Fibroblast of skin of scalp (primary cell): ENCODE measurements at places on chromosomes 1 and 21.

DNA sequence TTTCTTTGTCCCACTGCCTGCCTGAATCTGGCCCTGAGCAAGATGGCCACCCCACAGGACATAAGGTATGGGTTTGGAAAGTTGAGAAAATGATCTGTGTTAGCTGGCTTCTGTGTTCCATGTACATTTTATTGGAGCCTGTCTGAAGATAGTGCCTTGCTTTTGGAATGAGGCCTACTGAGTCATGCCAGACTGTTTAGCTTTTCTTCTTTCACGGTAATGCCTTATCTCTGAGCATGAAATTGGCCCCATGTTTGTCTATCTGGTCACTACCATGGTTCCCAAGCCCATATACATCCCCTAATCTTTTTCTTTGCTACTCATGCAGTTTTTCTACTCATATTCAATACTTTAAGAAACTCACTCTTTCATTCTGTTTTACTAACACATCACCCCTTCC is 85.1 kb upstream of the LMO4 start:
- DNase-seq, result peak; percentile 7

DNA sequence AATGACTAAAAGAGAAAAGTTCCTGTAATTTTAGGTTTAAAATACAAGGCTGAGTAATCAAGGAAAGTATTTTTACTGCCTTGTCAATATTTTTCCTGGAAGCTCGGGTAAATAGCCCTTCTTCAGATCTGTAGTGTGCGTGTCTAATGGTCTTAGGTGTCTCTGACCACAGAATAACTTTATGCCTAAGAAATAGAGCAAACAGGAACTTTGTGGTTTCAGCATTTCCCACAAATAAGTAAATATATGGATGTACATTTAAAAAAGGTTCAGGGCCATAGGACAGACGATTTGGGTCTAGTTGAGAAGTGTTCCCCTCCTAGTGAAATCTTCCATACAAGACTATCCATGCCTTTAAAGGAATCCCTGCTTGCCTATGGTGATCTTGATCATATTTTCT is 107.0 kb downstream of the ZC3H11B start:
- DNase-seq, result no peak

- DNase-seq, result no peak
Observed at GRCh38 chr1:47568763-47569162, 130.9 kb downstream of the FOXD2 start.

- no peak for DNase-seq
Observed at GRCh38 chr1:175839779-175840669, 96.6 kb upstream of the TNR start.

DNA sequence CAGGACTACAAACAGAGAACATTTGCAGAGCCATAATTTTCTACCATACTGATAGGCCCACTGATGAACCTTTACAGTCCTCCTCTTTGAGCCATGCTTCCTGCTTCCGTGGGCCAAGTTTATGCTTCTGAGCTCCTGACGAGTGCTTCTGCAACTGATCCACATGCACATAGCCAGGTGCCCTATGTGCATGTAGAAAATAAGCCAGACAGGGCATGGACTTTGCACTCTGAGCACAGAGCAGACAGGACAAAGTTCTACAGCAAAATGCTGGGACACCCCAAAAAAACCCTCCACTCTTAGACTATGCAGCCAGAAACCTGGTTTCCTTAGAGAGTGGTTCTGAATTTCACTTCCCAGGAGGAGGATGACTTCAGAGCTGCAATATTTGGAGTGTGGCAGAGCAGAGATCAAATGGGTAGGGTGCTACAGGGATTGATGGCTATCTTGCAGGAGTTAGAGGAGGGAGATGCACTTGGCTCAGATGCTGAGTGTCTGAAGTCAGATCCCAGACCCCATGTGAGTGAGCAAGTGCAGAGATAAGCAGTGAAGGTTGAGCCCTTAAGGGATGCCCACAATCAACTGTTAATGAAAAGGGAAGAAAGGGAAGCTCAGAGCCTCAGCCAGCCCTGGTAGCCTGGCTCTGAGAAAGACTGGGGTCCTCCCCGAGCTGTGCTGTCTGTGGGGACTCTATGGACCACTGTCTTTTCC is 230.9 kb downstream of the DUSP10 start:
- DNase-seq, result no peak

DNA sequence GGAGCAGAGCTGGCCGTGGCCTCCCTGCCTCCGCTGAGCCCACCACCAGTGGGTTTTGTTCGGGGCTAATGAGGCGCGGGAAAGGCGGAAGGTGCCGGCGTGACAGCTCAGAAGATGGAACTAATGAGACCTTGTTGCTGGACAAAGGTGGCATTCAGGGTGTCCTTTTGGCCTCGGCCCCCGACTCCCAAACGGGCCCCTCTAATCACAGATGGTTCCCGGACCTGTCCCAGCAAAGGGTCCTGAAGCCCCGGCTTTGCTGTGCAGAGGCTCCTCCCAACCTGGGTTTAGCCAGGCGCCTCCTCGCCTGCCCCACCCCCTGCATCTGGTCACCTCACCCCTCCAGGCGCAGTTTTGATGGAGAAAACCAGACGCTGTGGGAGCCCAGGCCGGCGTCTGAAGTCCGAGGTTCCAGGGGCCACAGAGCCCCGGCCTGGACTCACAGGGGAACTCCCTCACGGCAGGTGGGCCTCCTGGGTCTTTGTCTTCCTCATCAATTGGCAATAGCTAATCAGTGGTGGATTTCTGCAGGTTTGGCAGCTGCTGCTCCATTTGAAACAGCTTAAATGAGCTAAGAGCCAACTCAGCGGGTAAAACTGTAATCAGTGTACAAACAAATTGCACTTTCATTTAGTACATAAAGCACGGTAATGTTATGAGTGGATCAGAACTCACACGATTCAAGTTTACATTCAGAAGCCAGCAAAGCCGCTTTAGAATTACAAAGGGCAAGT is 44.3 kb upstream of the ADARB1 start:
- DNase-seq, result no peak

DNA sequence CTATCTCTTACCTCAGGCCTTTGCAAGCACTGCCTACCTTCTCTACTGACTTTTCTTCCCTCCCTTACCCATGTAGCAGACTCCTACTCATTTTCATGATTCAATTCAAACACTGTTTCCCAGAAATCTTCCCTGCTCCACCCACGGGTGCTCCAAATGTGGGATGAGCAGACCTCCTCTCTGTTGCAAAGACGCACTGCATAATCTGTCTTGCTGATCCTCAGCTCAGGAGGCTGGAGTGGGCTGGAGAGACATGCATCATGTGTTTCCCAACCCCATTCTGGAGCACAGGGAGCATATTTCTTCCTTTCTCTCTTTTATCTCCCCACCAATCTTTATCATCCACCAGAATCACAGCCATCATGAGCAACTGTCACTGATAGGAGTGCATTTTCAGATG is 459.9 kb upstream of the NFIA start:
- DNase-seq, result no peak

DNA sequence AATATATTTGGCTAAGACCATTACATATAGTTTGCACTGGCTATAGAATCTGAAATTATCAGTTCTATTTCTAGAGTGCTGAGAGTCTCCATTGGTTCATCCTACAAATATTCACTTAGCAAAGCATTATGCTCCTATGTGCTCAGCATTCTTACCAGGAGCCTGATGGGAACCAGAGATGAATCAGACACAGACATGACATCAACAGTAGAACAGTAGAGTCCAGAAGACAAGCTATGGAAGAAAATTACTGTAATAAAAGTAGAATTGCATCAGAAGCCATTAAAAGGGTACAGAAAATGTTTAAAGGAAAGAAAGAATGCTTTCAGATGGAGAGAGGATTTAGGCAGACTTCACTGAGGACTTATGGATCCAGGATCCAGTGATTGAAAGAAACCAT is 271.7 kb upstream of the SNX7 start:
- DNase-seq, result peak; percentile 92

GRCh38 chr1:48469616-48470480 is 2.2 kb downstream of the SPATA6 start:
- DNase-seq, result peak; percentile 49

- peak; percentile 46 for DNase-seq
Observed at GRCh38 chr1:64122588-64122987, 80.8 kb upstream of the UBE2U start.

GRCh38 chr1:68558321-68559026 is 61.6 kb upstream of the DEPDC1 start:
- no peak for DNase-seq

GRCh38 chr1:44587796-44588460 is 86.4 kb downstream of the TMEM53 start:
- DNase-seq, result no peak

DNA sequence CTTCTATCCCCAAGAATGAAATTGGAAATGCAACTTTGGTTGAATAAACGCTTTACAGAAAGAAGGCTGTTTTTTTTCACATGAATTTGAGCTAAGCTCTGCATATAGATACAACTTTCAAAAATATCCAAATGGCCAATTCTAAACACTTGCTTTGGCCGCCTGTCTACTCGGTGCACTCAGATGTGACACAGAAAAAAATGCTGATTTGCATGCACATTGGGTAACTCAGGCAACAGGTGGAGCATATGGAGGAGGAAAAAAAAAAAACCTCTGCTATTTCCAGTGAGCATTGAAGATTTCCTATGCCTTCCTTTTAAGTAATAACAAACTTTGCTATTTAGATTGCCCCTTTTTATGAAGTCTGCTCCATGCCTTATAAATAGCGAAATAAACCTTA is 262.5 kb downstream of the GRIK1 start:
- no peak for DNase-seq
